ENCODE measurements at places on chromosomes 6 and 20. TPM values are rescaled to one million over a fixed set of nuclear protein-coding genes. Genes with fewer than 3 reads are reported as not detected.
A peak's percentile ranks its signal among the peaks of the same experiment; 100 is the strongest.

- DNase-seq = no peak
These were observed 30.0 kb downstream of the VSTM2L start for GRCh38 chr20:37932919-37933318.

- no peak for DNase-seq
These were observed 374.6 kb upstream of the JARID2 start for GRCh38 chr6:14871221-14871620.

- DNase-seq = no peak
These were observed 15.6 kb downstream of the MAS1 start for GRCh38 chr6:159906400-159906799.

DNA sequence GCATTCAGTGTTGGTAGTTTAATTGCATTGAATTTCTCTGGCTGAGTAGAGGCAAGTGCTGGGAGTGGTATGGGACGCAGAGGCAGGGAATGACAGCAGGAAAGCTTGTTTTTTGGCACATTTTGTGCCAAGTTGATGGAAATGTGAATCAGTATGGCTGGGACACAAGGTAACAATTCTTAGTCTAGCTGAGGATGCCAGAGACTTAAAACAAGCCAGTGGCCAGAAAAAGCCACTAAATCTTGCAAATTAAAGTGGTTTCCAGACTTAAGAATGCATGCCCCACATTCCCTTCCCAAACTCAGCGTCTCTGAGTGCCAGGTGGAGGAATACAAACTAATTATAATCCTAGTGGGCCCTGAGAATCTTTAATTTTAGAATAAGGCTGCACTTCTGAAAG lies 35.9 kb downstream of the PPARD start:
- no peak for DNase-seq

- DNase-seq = no peak
These were observed 332.5 kb upstream of the RUNX2 start for GRCh38 chr6:44995486-44996132.

- peak; percentile 97 for DNase-seq
These were observed at the start of gene NFKBIE for GRCh38 chr6:44265007-44265721. NFKBIE (minus strand) TSS chr6:44265551; CDS start chr6:44265346, 205 bp downstream.

DNA sequence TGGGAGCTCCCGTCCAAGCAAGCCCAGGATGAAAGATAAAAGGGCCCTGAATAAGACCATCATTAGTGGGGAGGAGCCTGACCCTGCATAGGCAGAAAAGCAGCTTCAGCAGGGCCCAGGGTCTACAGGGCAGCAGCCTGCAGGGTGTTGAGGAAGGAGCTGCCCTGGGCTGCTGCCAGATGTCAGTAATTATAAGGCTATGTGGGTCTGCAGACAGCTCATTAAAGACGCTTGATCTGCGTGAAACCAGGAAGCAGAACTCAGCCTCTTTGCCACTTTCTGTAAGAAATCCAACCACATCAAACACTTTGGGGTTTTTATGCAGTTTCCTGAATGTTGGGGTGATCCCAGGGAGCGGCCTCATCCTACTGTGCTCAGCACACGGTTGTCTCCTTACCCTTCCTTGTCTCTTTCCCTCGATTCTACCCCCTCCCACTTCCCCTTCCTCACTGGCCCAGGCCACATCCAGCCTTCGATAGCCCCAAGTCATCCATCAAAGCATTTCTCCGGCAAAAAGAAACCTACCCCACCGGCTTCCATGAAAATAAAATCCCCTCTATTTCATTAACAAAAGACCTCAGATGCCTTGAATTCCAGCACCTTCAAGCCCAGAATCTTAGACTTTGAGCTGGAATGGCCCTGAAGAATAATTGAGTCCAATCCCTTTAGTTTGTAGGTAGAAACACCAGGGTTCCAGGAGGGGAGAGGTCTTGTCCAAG lies 1.0 kb upstream of the TGM6 start:
- DNase-seq = no peak

- DNase-seq = no peak
These were observed 793 bp downstream of the GMPR start for GRCh38 chr6:16238963-16239797.

DNA sequence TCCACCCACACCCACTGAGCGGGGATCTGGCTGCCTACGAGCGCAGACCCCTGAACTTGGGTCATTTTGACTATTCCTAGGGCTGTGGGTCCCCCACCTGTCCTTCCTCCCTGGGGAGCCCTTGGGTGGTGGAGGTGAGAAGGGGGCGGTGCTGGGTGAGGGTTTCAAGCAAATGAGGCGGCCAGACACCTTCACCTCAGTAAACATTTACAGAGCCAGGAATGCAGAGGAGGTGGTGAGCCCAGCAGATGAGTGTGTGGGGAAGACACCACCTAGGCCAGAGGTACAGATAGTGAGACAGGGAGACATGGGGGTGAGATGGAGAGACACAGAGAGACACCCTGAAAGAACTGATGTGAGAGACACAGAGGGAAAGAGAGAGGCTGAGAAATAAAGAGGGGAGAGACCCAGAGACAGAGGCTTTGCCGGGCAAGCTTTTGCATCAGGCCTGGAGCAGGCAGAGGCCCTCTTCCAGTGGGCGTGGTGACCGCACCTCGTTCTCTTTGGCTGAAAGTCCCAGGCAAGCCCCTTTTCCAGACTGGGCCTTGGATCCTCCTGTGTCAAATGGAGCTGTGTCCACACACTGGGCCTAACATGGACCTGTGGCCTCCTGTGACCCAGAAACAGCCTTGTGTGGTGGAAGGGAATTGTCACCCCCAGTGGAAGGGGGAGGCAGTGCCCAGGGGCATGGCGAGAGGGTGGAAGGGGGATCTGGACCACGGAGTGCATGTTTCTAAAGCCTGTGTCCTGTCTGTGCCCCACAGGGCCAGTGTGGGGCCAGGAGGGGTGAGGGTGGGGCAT lies 29.7 kb downstream of the CEBPB start:
- DNase-seq = no peak

Gene KCNK16
- total RNA-seq = not detected

Gene GRM1
- total RNA-seq = not detected
